GM03348 (cell line): ENCODE measurements at places on chromosomes 2 and 18.

DNA sequence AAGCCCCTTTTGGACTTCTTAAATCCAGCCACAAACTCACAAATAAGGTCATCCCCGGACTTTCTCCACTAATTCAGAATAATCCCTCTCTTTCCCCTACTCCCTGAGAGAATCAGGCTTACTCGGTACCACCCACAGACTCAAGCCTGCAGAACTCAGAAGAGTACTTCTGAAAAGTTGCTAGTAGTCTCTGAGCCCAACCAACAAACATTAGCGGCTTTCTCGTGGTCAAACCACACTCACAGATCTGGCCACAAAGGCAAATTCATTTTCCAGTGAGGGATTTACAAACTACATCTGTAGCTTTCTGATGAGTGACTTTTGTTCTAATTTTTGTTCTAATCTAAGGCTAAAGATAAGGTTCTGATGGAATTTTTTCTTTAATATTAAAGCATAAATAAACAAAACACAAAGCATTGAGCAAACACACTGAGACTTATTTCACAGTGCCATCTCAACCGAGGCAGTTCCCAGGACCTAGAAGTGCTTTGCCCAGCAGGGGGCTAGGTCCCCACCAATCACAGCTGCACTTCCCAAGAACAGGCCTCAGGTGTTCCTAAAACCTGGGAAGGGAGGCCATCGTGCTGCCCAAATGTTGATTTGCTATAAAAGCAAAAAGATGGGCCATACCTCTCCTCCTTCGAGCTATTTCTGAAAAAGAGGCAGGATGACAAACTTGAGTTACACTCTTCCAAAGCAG lies 110.7 kb downstream of the COLEC12 start:
- DNase-seq = no peak

DNA sequence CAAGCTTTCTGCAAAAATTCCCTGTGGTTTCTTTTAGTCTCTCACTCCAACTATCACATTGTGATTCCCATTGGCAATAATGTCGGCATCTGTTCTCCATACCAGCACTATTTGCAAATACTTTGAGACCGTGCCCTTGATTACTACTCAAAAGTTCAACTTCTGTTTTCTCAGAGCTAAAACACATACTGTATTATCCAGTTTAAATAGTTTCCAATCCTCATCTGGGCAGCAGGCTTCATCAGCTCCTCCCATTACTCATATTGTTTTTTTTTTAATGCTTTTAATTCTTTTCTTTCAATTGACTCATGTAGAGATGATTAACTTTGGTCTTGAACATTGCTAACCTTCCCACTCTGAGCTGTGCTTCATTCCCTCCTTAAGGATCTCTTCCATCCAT lies 135.8 kb downstream of the METTL8 start:
- DNase-seq = peak; percentile 67

DNA sequence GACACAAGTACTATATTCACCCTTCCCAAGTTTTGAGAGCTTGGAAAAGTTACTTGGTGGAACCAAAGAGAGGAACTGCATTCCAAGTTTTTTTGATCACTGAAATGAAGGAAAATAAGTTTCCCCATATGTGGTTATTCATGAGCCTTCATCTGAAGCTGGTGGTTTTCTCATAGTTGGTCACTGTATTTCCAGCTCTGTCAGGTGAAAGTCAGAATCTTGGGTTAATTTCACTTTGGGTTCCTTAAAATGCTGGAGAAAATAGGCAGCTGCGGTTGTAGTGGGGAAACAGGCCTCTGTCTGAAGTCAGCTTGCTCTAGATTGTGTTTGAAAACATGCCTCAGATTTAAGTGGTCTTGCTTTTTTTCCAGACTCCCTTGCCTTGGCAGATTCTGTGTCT lies 200.5 kb downstream of the HRH4 start:
- DNase-seq = no peak

DNA sequence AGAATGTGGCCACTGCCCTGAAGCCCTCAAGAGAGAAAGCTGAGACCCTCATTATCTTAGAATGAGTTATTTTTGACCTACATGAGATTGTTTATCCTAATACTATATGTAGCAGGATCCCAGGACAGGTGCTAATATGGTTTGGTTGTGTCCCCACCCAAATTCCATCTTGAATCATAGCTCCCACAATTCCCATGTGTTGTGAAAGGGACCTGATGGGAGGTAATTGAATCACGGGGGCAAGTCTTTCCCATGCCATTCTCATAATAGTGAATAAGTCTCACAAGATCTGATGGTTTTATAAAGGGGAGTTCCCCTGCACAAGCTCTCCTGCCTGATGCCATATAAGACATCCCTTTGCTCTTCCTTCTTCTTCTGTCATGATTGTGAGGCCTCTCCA lies 76.8 kb downstream of the CCBE1 start:
- DNase-seq = no peak

- DNase-seq = no peak
These were observed 22.3 kb downstream of the QPCT start for GRCh38 chr2:37366773-37367172.

GRCh38 chr18:12327510-12328178 lies 19.6 kb downstream of the TUBB6 start:
- peak; percentile 81 for DNase-seq

GRCh38 chr18:23816021-23816420 lies 126.8 kb downstream of the LAMA3 start:
- no peak for DNase-seq

- peak; percentile 55 for DNase-seq
These were observed 101.9 kb downstream of the NOL4 start for GRCh38 chr18:34122724-34123334.

DNA sequence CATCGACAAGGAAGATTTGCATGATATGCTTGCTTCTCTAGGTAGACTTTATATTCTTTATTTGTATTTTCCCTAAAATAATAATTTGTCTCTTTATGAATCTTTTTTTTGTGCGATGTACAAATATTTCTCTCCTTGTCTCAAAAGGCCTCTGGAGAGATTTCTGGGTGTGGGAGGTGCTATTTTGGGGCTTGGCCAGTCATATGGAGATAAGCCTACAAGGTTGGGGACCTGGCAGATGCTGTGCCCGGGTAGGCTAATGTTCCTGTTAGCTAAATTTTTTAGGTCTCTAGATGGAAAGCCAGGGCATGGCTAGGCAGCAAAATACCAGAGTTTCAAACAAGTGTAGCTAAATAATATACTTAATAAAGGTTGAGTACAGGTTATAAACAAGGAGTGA lies 11.1 kb downstream of the MYL12B start:
- no peak for DNase-seq

DNA sequence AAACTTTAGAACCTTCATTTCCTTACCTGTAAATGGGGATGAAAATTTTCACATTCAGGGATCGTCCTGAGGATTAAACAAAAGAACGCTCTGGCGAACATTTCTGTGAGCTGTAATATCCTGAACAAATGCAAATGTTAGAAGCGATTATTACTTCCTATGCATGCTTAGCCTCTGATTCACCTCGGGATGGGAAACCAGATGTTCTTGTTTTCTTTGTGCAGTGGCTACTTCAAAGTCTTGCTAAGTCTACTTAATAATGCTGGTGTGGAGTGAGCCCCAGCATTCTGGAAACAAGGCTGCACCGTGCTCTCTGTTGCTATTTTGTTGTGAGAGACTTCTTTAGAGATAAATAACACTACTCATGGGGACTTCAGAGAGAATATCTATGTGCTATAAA lies 119.1 kb upstream of the PELI1 start:
- peak; percentile 70 for DNase-seq

DNA sequence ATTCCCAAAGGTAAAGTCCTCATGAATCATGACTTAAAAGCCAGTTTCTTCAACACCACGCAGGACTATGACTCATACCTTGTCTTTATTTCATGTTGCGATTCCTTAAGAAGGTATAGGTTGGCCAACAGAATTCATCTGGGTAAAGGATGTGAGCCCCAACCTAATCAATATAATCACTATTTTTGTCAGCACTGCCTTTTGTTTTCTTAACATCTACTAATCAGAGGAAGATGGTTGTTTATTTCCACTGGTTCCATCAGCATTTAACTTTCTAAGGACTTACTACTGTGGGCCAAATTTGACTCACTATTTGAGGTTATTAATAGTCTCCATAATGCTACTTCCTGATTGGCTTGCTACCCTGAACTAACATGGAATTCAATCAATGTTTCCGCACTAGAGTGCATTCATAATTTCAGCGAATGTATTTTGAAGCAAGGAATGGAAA lies 78.6 kb downstream of the SCG2 start:
- DNase-seq = no peak

GRCh38 chr2:10792001-10792634 lies 20.5 kb downstream of the PDIA6 start:
- no peak for DNase-seq

GRCh38 chr2:113169586-113169985 lies 4.2 kb upstream of the PSD4 start:
- no peak for DNase-seq
